Myocyte (in vitro differentiated cells): ENCODE measurements at places on chromosomes 7 and 10.
A peak's percentile ranks its signal among the peaks of the same experiment; 100 is the strongest.

DNA sequence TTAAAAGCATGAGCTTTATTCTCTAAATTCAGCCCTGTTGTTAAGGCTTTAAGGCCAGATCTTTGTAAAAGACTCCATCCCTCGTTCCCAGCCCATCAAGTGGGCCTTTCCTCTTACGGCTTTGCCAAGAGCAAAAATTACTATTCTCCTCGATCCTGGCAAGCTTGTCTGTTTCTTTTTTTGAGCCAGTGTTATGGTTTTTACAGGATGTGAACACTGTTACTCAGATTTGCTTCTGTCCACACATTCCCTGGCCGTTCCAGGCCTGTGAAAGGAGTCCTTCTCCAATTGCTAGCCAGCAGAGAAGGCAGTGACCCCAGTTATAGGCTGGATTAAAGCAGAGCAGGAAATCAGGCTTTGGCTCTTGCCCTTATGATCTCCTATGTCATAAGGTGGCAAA lies 47.0 kb upstream of the EPC1 start:
- no peak for DNase-seq

DNA sequence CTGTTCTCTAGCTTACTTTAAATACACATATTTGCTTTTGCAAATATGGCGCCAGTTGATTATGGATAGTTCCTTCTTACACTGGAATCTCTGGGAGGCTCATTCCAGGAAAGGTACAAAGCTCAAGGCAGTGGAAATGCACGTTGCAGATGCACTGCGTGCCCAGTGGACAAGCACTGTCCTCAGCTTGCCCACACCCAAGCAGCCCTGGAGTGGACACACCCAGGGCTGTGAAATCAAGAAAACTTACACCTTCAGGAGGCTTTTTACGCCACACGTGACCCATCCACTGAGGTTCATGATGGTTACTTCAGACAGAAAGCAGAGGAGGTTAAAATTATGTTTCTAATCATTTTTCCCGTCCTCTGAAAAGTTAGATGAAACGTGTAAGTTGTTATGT lies 248.5 kb downstream of the VTI1A start:
- DNase-seq: no peak

DNA sequence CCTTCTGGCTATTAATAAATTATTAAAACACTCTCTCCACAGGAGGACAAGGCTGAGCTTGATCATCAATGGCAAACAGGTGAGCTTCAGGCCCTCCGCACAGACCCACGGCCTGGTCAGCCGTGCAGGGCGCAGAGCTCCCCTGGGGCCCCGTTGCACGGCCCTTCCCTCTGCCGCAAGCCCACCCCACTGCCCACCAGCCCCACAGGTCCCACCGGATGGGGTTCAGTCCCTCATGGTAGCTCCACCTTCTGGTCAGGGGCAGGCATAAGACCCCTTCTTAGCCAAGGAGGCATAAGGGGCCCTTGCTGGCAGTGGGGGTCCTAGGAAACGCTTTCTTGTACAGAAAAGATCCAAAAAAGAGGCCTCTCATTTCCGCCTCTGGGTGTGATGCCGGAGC lies 84.6 kb downstream of the MAD1L1 start:
- DNase-seq: no peak

DNA sequence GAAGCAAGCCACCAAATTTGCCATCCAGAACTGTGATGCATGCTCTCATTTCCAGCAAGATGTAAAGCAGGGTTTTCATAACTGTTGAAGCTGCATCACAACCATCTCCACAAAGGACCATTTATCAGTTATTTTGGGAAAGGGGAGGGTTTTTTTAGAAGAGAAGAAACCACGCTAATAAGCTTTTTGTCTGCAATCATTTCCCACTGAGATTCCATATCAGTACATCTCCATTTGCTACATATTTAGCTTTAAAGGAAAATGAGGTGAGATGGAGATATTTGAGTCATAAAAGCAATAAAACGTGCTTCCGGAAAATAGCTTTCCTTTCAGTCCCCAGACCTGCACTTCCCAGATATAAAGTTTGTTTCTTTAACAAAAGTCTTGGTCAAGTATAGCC lies 258.2 kb downstream of the FRMD4A start:
- no peak for DNase-seq

GRCh38 chr7:120272701-120273475 lies at the start of gene KCND2:
Gene KCND2 (plus strand): TSS chr7:120273175.
- DNase-seq: peak; percentile 32

- no peak for DNase-seq
These were observed 829.3 kb upstream of the IGFBP3 start for GRCh38 chr7:46750321-46750865.
